Stimulated activated CD8-positive, alpha-beta memory T cell treated with anti-CD3 and anti-CD28 coated beads, Interleukin-12 subunit alpha, Interleukin-12 subunit beta, amount 100 ng/mL, for 4 hours (primary cell): ENCODE measurements at places on chromosomes 12 and 14.
A peak's percentile ranks its signal among the peaks of the same experiment; 100 is the strongest.

- no peak for DNase-seq
These were observed 544.2 kb downstream of the ETNK1 start for GRCh38 chr12:23169012-23169695.

- DNase-seq: no peak
These were observed 108.6 kb upstream of the TTC7B start for GRCh38 chr14:90924621-90925340.

DNA sequence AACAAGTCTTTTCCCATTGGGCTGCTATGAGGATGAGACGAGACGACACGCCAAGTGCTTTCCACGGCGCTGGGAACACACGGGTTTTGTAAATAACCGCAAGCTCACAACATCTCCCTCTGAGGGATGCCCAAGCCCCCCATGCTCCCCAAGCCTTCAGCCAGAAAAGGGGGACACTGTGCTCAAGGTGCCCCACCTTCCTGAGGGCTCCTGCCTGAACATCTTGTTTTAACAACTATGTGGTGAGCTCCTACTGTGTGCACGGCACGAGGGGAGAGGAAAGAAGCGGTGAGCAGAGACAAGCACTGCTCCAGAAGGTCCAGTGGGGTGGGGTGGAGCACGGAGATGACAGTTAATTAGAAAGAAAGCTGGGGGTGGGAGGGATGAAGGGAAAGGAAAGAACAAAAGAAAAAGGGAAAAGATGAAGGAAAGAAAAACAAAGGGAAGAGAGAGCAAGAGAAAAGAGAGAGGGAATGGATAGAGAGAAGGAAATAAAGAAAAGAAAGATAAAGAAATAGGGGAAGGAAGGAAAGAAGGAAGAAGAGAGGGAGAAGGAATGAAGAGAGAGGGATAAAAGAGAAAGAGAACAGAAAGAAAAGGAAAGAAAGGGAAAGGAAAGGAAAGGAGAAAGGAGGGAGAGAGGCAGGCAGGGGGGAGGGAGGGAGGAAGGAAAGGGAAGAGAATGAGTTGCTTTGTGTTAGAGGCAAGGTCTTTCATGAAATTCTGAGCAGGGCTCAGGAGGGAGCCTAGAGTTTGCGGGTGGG lies 56.8 kb downstream of the SLC15A4 start:
- DNase-seq: no peak

DNA sequence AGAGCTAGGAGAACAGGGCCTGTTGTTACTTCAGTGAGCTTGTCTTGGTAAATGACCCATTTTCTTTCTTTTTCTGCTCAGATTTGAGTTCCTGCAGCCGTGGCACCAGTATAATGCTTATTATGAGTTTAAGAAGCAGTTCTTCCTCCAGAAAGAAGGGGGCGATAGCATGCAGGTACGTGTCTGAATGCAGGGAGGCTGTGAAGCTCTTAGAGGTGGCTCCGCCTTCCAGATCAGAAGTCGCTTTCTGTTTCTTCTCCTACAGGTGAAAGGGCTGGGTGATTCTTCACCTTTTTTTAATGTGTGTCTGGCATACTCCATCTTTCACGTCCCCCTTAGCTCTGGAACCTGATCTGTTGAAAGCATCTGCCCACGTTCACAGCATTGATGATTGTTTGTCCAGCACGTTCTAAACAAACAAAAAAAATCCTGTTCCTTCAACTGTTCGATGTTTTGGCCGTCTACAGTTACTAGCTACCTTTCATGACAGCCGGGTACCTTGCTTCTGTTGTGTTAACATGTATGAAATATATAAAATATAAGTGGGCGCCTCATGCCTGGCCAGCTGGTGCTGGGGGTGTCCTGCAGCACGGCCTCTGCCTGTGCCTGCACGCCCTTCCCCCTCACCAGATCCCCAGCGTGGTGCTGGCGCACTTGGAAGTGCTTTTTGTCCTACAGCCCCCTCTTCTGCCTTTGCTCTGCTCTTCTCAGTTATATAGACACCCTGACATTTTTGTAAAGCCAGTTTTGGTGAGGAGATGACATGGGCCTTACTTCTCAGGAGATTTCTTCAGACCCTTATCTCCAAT lies 44.6 kb downstream of the SFSWAP start:
- no peak for DNase-seq

DNA sequence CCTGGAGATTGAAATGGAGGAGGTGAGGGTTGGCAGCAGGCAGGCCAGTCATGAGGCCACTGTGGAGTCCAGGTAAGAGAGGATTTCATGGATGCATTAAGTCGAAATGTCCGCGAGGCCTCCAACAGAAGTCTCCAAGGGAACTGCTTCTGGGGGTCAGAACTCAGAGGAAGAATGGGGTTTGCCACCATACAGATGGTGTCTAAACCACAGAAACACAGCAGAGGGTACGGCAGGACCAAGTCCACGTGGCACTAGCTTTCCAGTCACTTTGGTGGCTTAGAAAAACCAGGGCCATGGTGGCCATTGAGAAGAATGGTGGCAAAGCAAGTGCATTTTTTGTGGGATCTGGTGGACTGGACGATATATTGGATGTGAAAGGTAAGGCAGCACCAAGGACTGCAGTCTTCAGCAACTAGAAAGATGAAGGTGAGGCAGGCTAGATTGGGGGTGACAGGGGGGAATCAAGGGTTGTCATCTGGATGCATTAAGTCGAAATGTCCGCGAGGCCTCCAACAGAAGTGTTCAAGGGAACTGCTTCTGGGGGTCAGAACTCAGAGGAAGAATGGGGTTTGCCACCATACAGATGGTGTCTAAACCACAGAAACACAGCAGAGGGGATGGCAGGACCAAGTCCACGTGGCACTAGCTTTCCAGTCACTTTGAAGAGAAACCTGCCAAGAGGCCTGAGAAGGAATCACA lies 22.5 kb upstream of the TMEM106C start:
- no peak for DNase-seq

DNA sequence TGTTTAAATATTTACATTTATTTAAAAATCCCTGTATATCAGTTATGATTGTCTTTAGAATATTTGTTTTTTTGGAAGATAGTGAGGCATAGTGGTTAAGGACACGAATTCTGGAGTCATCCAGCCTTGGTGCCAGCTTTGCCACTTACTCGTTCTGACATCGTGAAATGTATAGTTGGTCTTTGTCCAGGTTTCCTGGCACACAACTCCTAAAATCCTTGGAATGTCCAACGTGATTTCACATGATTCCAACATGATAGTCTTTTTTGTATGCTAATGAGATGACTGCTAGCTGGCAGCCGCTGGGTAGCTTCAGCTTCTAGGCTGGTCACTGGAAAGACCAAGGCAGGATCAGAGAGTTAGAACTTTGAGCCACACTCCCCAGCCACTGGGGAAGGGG lies 64.8 kb downstream of the PRICKLE1 start:
- no peak for DNase-seq

GRCh38 chr14:73432124-73432523 lies 26.2 kb downstream of the NUMB start:
- DNase-seq: no peak

GRCh38 chr14:22523283-22523682 lies 65.7 kb downstream of the DAD1 start:
- DNase-seq: no peak

GRCh38 chr12:83470749-83471148 lies 784.0 kb downstream of the TMTC2 start:
- no peak for DNase-seq

DNA sequence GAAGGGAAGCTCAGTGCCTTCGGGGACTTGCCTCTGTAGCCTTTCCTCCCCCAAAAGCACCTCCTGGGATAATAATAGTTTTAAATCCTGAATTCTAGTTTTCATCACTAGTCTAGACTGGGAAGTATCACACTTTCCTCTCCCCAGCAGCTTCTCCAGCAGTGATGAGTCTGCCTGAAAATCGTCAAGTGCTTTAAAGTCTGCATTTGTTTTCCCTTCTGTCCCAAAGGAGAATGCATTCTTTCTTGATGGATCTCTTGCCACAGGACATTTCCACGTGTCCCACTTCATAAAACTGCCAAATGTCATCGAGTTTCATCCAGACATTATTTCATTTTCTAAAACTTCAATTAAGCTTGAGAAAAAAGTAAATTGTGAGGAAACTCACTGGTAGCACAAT lies 15.0 kb downstream of the CSRP2 start:
- no peak for DNase-seq

- DNase-seq: no peak
These were observed 442.5 kb downstream of the EGLN3 start for GRCh38 chr14:33508126-33509062.

GRCh38 chr14:75928690-75929181 lies 53.1 kb downstream of the TGFB3 start:
- DNase-seq: no peak

DNA sequence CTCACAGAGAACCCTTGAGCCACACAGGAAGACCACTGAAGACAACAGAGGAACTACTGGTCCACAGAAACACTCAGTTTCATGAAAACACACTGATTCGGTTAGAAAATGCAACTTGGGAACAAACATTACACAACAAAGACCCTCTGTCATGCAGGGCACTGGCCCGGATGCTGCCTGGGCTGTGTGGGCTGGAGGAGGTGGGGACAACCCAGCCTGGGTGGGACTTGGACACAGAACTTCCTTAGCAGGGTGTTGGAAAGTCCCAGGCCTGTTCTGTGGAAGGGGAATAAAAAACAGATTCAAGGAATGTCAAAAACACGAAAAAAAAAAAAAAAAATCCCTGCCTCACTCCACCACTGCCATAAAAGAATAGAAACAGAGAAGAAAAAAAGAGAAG lies 181.0 kb downstream of the MON2 start:
- no peak for DNase-seq

GRCh38 chr12:34595749-34596733 lies 573.7 kb downstream of the ALG10 start:
- DNase-seq: no peak

DNA sequence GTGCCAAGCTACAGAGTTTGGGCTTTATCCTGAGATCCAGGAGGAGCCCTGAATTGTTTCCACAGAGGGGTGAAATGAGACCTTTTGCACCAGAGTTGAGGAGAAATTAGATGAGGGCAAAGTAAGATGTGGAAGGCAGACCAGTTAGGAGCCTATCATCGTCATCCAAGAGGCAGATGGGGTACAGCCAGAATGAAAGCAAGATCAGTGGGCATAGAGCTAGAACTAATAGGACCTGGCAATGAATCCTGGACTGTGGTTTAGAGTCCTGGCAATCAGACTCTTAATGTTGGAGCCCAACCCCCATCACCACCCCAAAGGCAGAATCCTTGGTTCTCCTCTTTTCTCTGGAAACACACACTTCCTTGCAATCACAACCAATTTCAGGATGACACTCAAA lies 166.6 kb upstream of the HMGA2 start:
- no peak for DNase-seq

- DNase-seq: no peak
These were observed 9.8 kb upstream of the SIX1 start for GRCh38 chr14:60658909-60659585.

- no peak for DNase-seq
These were observed 7.7 kb downstream of the KRT83 start for GRCh38 chr12:52313461-52313860.

- no peak for DNase-seq
These were observed 574.1 kb downstream of the PRKD1 start for GRCh38 chr14:29353513-29353912.

DNA sequence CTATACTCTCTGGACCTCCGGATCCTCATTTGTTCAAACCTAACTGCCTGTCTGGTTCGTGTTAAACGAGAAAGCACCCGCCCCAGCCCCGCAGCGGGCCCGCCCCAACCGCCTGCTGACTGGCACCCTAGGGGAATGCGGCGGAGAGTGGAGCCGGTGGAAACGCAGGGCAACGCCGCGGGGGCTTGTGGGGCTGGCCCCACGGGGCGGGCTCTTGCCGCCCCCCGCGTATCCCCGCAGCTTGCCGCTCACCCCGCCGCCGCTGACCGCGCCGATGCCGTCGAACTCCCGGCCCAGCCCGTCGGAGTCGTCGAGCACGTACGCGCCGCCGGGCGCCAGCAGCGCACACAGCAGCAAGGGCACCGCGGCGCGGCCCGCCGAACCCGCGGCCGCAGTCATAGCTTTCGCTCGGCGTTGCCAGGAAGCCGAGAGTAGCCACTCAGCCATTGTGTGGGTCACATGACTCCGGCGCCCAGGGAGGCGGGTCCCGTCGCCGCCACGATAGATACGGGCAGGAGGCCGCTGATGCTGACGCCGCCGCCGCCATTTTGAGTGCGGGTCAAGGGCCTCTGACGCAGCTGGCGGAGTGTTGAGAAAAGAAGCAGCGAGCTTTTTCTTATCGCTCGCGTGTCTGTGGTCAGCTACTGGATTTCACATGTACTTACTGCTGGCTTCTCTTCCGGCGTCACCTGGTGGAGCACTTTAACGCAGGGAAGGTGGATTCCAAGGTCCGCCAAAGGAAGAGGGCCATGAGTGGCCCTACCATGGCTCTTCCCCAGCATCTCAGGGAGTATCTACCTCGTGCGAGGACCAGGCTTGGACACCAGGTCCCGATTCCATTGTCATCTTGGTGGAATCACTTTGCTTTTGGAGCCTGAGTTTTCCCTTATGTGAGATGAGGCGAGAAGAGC lies at the start of gene GALC:
Gene GALC, minus strand, starts transcription at position 465 of the 911 bp plus-strand sequence. Its CDS starts 18 bp downstream, at position 447.
- DNase-seq: peak; percentile 92

- DNase-seq: no peak
These were observed 110.4 kb upstream of the NAV3 start for GRCh38 chr12:77720258-77720657.

GRCh38 chr12:47038270-47038748 lies 41.1 kb upstream of the PCED1B start:
- DNase-seq: no peak

DNA sequence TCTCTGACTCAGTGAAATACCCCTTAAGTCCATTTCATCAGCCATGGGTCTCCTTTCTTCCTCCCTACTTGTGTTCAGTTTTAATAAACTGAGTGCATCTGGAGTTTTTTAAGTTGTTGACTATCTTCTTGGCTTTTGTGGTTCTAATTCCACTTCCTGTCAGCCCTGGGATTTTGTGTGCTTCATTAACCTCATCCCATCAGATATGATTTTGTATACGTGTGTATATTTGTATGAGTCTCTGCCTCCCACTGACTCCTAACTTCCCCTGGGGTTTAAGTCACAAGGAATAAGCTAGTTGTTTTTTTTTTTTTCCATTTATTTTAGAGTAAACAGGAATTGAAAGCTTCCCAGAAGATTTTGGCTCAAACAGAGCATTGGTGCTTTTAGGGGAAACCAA lies 62.7 kb downstream of the TTLL5 start:
- DNase-seq: no peak

- DNase-seq: no peak
These were observed 40.4 kb downstream of the MMAB start for GRCh38 chr12:109532721-109533486.
